Fibroblast of skin of scalp (primary cell): ENCODE measurements at places on chromosomes 5 and 9.

DNA sequence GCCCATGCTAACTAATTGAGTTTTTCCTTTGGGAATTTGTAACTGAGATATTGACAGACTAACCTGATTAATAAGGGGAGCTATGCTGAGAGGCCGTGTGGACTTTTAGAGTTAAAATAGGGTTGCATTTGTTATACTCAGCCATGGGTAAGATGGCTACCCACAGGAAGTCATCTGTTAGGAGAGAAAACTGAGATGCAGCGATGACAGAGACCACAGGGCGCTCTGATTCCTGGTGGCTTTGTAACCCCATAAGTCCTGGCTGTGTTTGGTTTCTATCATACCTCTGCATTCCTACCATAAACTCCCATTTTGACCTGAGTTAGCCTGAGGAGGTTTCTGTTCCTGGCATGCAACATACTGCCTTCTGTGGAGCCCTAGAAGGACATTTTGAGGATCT is 19.5 kb upstream of the PANK3 start:
- DNase-seq: no peak

DNA sequence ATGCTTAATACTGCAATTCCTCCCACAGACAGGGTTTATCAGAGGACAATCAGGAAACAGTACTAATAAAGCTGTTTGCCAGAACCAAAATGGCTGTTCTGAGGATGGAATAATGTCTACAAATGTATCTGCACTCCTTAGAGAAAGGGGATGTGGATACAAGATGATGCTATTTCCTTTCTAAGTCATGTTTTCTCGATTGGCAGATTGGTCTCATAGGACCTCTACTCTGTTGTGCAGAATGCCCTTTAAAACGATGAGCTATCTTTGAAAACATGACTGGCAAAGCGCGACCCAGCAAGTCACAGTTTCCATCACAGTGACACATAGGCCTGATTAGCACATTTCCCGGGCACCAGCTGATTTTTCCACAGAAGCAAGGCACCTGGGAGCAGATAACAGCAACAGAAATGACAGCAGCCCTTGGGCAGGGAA is 54.0 kb downstream of the AOPEP start:
- DNase-seq: no peak

- no peak for DNase-seq
Observed at GRCh38 chr9:135388530-135388929, 91.1 kb upstream of the PPP1R26 start.

GRCh38 chr5:83436276-83436675 is 35.3 kb upstream of the VCAN start:
- DNase-seq: no peak

- DNase-seq: no peak
Observed at GRCh38 chr9:16125629-16126028, 572.8 kb downstream of the CCDC171 start.

DNA sequence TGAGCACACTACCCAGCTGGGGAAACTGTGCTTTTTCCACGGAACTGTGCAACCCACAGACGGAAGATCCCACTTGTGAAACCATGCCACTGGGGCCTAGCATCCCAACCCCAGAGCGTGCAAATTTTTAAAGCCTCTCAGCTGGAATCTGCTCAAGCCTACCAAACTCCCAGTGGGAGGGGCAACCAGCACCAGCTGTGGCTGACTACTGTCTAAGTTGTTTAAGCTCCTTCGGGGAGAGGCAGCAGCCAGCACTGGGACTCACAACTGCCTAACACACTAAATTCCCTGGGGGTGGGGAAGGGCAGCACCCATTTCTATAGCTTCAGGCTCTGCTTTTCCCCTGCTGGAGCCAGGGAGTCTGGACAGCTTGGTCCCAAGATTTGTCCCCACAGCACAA is 287.6 kb upstream of the MSX2 start:
- no peak for DNase-seq

DNA sequence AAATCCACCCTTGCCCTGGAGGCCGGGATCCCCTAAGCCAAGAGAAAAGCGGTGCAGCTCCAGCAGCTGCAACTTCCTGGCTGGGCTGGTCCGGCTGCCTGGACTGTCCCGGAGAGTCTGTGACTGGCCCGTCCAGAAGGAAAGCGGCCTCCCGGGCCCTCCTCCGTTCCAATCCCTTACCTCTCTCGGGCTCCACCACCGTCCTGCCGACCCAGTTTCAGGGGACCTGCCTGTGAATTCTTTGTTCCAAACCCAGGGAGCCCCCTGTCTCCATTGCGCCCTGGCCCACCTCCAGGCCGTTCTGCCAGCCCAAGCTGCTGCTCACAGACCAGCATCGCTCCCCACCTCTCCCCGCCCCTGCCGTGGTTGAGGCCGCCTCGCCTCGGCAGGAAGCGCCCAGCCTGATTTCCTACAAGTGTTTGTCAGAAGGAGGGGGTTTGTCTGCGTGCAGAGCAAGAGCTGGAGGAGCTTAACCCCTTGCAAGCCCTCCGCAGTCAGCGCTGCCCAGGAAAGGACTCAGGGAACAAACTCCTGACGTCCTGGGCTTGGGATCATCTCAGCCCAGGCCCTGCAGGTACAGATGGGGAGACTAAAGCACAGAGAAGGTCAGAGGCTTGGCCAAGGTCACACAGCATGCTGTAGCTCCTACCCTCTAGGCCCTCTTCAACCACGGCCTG is at the start of gene AKNA:
AKNA (minus strand) TSS at position 303 of the 677 bp plus-strand sequence. CDS start 6,649 bp downstream, outside the sequence.
- peak; percentile 77 for DNase-seq

GRCh38 chr9:76219560-76220151 is 174.6 kb downstream of the RFK start:
- no peak for DNase-seq

DNA sequence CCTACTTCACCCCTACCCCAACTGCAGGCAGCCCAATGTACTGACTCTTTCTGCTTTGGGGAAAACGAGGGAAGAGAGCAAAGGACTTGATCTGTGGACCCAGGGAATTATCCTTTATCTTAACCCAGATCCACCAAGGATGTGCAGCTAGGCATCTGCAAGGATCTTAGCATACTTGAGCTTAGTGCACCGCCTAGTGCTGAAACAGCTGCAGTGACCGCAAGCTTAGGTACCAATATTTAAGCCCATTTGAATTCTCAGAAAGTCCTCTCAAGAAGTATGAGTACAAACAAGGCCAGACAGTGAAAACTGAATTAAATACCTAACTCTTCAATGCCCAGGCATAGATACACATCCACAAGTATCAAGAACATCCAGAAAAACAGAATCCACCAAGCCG is 576.7 kb upstream of the ADAMTS16 start:
- DNase-seq: peak; percentile 67
